ENCODE measurements at places on chromosomes 11 and 22. TPM values are rescaled to one million over a fixed set of nuclear protein-coding genes. Genes with fewer than 3 reads are reported as not detected.

Gene UBQLNL
- total RNA-seq, result 0.52 TPM

Gene OR5L1
- not detected for total RNA-seq

Gene INS
- 1,947 TPM for total RNA-seq

Gene DDIAS
- total RNA-seq, result not detected

Gene NUP50
- 43.1 TPM for total RNA-seq

Gene OR4D5
- 0.78 TPM for total RNA-seq

Gene SDF2L1
- 115 TPM for total RNA-seq

Gene ARHGEF17
- 28.0 TPM for total RNA-seq

Gene TMPRSS13
- total RNA-seq, result 1.6 TPM

Gene DAGLA
- 9.9 TPM for total RNA-seq

Gene MS4A6E
- total RNA-seq, result not detected

Gene UPK3A
- total RNA-seq, result not detected

Gene LRRC51
- 9.9 TPM for total RNA-seq

Gene SGSM1
- total RNA-seq, result 3.6 TPM

Gene CNTF
- total RNA-seq, result 0.66 TPM

Gene DGAT2
- total RNA-seq, result 38.6 TPM

Gene SCUBE1
- 0.26 TPM for total RNA-seq

Gene MAJIN
- total RNA-seq, result 0.78 TPM

DNA sequence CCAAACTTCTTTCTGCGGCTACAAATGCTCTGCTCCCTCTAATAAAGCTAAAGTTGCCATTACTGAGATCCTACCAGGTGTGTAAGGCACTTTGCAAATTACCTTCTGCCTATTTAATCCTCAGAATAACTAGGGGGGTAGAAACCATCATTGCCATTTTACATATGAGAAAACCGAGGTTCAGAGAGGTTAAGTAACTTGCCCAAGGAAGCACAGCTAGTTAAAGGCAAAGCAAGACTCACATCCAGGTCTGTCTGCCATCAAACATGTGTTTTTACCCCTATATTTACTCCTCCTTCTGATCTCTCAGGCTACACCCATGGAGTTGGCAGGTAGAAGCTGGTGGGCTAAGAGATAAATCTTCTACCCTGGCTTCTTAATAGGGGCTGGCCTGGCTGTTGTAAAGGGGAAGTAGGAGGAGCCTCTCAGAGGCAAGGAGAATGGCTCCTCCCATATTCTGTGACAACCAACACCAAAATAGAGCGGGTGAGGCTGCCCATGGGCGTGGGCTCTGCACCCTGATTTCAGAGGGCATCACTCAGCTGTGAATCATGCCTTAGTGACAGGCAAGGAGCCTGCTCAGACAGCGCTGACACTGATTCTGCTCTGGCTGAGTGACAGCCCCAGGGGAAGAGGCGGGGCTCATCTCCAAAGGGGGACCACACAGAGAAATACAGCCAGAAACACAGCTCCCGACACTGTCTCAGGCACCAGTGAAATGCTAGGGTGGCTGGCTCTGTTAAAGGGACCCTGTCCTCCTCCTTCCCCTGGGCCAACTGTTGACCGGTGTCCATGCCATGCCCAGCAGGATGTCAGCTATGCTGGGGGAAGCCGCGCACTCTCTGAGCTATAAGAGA is 106.8 kb downstream of the ABTB2 start:
- no peak for DNase-seq

DNA sequence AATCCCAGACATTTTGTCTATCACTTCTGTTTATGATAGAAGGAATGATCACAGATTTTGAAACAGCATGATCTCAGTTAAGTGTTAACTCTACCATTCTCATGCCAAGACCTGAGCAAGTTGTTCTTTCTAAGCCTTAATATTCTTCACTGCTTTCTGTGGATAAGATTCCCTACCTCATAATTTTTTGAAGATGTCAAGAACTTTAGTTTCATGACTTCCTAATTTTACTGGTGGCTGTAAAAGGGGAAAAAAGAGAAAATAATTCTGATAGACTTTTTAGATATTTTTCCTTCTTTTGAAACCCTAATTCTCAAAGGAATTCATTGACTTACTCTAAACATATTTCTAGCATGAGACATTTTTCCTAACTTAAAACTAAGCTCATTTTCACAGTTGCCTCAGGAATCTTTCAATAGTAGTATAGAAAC is 520.0 kb upstream of the LUZP2 start:
- no peak for DNase-seq

GRCh38 chr22:20298110-20298802 is 21.6 kb downstream of the DGCR6L start:
- DNase-seq, result no peak

- DNase-seq, result no peak
Measured at GRCh38 chr11:3738241-3738640, 59.1 kb downstream of the NUP98 start.

DNA sequence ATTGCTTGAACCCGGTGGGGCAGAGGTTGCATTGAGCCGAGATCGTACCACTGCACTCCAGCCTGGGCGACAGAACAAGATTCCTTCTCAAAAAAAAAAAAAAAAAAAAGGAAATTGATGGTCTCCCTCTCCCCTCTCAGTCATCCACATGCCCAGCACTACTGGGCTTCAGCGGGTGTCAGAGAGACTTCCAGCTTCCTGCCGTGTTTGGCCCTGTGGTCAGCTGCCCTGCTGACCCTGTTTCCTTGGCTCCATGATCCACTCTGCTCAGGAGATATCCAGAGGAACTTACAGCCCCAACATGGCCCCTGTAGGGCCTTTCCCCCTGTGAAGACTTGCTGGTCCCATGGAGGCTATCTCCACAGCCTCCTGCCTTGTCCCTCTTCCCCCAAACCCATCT is 6.1 kb upstream of the PNPLA3 start:
- DNase-seq, result no peak

GRCh38 chr11:117438371-117439000 is 110.8 kb downstream of the CEP164 start:
- no peak for DNase-seq

DNA sequence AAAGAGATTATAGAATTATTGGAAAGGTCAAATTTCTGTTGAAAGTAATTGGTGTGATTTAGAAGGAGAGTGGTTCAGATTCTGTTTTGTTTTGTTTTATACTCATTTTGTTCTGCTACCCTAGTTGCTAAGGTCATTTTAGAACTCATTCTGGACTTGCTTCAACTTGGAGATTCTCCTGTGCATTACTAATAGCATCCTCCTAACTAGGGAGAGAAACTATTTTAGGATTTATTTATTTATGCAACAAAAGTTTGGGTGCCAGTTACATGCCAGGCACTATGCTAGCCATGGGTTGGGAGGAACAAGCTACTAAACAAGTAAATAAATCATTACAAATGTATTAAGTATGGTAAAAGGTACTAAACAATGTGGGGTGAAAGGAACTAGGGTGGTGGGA is 84.0 kb downstream of the YAP1 start:
- no peak for DNase-seq

- DNase-seq, result peak; percentile 26
Measured at GRCh38 chr22:46002757-46003270, 25.9 kb upstream of the WNT7B start.

GRCh38 chr11:32899438-32899837 is 6.8 kb downstream of the QSER1 start:
- no peak for DNase-seq

GRCh38 chr11:117828611-117829368 is 4.2 kb upstream of the FXYD2 start:
- peak; percentile 69 for DNase-seq

- no peak for DNase-seq
Measured at GRCh38 chr22:26684168-26684567, 26.8 kb downstream of the MIAT start.

- no peak for DNase-seq
Measured at GRCh38 chr11:56764976-56765375, 16.5 kb upstream of the OR9G4 start.

DNA sequence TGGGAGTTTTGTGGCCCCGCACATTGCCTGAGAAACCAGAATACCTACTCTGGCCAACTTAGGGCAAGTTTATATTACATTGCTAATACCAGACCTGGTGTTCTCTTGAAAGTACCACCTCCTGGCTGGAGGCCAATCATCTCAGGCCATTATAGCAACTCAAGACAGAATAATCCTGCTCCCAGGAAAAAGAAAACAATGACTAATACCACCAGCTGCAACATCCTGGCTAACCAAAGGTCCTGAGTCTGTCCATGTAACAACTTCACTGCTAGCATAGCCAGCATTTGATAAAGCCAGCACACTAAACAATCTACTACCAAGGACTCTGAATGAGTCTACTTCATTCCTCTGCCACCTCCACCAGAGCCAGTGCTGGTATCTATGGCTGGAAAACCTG is 1298.7 kb upstream of the CNTN5 start:
- DNase-seq, result no peak

DNA sequence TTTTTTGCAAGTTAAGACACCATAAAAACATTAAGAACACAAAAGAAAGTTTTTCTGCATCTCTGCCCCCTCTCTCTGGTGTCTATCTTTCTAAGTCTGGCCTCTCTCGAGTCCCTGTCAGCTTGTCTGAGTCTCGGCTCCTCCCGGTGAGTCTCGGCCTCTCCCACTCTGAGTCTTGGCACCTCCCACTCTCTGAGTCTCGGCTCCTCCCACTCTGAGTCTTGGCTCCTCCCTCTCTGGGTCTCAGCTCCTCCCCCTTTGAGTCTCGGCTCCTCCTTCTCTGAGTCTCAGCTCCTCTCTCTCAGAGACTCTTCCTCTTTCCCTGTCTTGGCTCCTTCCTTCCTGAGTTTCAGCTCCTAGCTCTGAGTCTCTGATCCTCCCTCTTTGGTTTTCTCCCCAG is 72.5 kb upstream of the AMPD3 start:
- DNase-seq, result no peak

DNA sequence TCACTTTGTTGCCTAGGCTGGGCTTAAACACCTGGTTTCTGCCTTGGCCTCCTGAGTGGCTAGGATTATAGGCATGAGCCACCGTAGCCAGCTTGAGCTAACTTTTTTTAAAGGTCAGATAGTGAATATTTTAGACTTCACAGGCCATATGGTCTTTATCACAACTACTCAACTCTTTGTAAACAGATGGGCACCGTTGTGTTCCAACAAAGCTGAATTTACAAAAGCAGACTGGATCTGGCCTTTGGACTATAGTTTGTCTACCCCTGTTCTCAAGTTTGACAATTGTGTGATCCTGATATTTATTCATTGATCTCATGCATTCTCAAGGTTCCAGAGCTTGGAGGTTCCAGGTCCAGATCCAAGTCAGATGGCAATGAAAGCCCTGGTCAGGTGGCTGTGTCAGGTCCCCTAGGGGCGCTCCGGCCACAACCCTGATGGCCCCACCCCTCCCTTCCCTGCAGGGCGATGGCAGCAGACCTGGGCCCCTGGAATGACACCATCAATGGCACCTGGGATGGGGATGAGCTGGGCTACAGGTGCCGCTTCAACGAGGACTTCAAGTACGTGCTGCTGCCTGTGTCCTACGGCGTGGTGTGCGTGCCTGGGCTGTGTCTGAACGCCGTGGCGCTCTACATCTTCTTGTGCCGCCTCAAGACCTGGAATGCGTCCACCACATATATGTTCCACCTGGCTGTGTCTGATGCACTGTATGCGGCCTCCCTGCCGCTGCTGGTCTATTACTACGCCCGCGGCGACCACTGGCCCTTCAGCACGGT is 15.8 kb downstream of the P2RY2 start:
- DNase-seq, result no peak

- DNase-seq, result no peak
Measured at GRCh38 chr11:67303835-67304411, 593 bp downstream of the SSH3 start.

DNA sequence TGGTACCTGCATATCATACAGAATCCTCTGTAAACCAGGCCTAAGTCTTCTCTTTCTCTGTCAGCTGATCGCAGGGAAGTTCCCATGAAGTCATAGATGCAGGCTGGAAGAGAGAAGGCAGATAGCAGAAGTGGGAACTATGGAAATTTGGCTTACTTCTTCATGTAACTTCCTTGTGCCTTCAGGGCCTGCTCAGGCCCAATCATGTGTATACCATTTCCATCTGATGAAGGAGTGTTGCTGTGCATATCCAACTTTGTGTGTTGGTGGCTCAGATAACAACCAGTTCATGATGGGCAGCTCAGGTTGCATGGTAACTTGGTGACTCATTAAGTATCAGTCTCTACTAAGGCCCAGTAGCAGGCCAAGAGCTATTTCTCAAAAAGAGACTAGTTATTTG is 53.1 kb upstream of the CEP295 start:
- peak; percentile 18 for DNase-seq

- no peak for DNase-seq
Measured at GRCh38 chr22:32236970-32237369, 18.2 kb downstream of the SLC5A4 start.

DNA sequence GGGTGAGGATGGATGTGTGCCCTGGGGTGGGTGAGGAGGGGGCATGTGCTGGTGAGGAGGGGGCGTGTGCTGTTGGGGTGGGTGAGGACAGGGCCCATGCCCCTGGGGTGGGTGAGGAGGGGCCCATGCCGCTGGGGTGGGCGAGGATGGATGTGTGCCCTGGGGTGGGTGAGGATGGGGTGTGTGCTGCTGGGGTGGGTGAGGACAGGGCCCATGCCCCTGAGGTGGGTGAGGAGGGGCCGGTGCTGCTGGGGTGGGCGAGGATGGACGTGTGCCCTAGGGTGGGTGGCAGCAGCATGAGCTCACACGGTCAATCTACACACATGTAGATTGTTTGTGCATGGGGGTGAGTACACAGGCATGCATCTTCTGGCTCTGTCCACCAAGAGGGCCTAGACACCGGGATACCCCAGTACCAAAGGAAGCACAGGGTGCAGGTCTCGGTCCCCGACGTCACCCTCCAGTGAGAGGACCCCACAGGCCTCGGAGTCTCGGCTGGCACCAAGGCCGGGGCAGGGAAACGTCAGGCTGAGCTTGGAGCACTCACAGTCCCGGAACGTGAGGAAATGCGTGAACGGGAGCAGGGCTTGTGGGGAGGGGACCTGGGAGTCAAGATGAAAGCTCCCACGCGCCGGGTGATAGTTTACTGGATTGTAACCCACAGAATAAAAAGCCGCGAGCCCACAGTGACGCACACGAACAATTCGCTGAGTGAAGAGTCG is 37.4 kb upstream of the TOLLIP start:
- DNase-seq, result no peak

GRCh38 chr11:130202818-130203689 is 43.5 kb downstream of the ST14 start:
- peak; percentile 4 for DNase-seq

GRCh38 chr11:123161376-123162030 is 33.5 kb downstream of the CLMP start:
- DNase-seq, result no peak

DNA sequence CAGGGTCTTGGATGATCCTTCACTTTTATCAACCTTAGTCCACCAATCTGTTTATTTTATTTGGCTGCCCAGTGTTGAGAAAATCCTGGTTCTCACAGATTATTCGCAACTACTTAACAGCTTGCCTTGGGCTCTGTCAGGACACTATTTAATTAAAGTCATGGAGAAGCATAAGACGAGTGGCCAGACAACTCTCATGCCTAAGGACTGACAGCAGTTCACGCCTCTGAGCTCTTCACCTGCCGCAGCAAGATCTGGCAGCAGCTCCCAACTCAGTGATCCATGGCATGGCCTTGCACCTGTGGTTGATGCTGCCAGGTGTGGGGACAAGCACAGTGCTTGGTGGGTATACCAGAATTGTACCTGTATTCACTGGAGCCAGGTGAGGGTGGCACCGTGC is 37.8 kb downstream of the HIRA start:
- no peak for DNase-seq
